ENCODE measurements at places on chromosomes 5 and 9.

DNA sequence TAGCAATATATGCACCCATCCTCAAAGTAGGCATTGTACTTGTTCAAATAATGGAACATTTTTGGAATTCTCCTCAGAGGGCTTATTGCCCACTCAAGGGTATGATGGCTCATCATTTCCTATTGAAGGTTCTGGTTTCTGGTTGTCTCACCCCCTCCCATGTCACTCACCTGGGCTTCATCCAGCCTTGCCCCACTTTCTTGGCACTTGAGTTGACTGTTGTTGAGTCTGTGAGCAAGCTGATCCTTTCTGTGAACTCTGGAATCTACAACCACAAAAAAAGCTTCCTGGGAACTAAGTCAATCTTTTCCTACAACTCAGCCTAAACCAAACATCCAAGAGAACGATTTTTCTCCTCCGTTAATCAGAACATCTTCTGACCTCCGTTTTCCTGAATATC lies 73.9 kb upstream of the ANKH start:
- DNase-seq = no peak

- DNase-seq = no peak
Measured at GRCh38 chr5:94796586-94796985, 178.1 kb downstream of the SLF1 start.

DNA sequence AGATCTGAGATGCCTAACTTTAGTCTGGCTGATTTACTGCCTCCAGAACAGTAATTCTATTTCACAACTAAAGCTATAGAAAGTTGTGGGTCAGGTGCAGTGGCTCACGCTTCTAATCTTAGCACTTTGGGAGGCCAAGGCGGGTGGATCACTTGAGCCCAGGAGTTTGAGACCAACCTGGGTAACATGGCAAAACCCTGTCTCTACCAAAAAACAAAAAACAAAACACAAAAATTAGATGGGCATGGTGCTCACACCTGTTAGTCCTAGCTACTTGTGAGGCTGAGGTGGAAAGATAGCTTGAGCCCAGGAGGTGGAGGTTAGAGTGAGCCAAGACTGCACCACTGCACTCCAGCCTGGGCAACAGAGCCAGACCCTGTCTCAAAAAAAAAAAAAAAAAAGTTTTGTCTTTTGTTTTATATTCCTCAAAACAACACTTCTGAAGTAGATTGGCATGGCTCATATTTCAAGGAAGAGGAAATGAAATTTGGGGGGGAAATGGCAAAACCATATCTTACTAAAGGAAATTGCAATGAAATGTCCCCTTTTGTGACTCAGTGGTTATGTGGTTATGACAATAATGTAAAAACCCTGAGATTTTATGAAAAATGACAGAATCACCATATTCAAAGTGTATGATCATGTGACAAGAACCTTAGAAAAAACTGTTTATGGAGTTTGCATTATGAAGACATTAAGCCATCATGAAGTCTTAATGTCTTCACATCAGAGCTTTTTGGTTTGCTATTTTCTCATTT lies 16.2 kb downstream of the FNBP1 start:
- DNase-seq = no peak

- no peak for DNase-seq
Measured at GRCh38 chr9:80806671-80807070, 882.7 kb downstream of the TLE1 start.

GRCh38 chr5:38341056-38341455 lies 82.7 kb downstream of the EGFLAM start:
- DNase-seq = no peak

- DNase-seq = no peak
Measured at GRCh38 chr9:128323212-128323730, 632 bp downstream of the COQ4 start.

DNA sequence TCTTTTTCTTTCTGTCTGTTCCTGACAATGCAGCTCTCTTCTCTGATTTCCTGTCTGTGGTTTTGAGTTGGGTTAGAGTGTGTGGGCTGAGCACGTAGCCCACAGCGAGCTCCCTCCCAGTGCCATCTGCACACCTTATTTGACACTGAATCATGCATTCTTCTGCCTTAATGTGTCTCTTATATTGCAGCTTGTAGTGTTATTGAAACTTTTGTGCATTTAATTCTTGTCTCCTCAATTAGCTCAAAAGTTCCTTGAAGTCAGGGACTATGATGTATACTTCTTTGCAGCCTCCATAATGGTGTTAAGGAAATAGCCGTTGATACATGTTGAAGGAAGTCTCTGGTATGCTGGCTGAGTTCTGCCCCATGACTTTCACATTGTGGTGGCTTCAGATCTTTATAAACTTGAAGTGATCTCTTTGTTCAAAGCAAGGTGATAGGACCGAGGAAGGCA lies 576.2 kb upstream of the CLINT1 start:
- peak; percentile 40 for DNase-seq

GRCh38 chr5:54344653-54345052 lies 34.3 kb upstream of the ARL15 start:
- DNase-seq = no peak

Measured in activated T-cell treated with anti-CD3 and anti-CD28 coated beads, Interleukin-2, amount 50 U/mL, for 48 hours (primary cell).